ENCODE measurements at places on chromosomes 1 and 21.
A peak's percentile ranks its signal among the peaks of the same experiment; 100 is the strongest.

DNA sequence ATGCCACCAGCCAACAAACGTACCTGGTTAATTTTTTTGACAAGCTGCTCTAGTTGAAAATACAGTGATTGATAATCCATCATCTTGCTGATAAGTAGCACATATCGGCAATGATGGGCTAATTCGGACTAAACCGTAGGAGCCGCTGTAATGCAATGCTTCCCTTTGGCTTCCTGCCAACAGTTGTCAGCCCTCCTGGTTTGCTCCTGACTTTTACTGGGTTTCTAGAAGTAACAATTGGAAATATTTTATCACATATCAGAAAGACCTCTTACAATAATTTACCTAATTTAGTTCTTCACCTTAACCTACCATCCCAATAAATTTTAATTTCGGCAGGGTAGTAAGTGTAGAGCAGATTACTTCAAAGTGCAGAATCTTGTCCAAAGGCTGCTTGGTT is 148.5 kb downstream of the DHRS3 start:
- no peak for DNase-seq

GRCh38 chr21:34205811-34206571 is 132.6 kb downstream of the MRPS6 start:
- DNase-seq = no peak

DNA sequence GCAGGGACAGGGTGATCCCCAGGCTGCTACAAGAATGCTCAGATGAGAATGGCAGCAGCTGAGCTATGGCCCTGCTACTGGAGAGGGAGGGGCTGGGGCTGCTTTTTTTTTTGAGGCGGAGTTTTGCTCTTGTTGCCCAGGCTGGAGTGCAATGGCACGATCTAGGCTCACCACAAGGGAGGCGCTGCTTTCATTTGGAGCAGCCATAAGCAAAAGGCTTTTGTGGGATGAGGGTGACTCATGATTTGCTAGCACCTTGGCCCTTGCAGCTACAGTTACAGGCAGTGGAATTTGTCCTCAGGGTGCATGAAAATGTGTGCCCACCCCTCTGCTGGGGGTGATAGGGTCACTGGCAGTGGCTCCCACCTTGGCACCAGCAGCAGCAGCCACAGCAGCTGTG is 32.4 kb upstream of the CYP4A22 start:
- no peak for DNase-seq

DNA sequence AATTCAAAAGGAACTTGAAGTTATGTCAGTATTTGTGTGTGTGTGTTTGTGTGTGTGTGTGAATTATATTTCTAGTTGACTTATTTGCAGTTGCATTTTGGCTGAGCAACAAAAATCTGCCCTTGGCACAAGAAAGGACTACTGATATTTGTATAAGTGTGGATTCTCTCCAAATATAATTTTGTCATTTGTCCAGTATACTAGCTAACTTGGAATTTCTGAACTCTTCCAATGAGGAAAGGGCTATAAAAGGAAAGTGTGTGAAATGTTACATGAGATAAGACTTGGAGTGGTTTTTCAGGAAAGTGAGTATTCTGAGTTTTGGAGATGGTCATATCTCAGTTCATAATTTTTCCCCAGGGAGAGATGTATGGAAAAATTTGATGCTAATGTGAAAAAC is 1384.1 kb upstream of the B3GALT2 start:
- no peak for DNase-seq

- no peak for DNase-seq
Observed at GRCh38 chr1:218785928-218786327, 387.8 kb upstream of the LYPLAL1 start.

- no peak for DNase-seq
Observed at GRCh38 chr1:29690156-29690555, 453.8 kb downstream of the PTPRU start.

DNA sequence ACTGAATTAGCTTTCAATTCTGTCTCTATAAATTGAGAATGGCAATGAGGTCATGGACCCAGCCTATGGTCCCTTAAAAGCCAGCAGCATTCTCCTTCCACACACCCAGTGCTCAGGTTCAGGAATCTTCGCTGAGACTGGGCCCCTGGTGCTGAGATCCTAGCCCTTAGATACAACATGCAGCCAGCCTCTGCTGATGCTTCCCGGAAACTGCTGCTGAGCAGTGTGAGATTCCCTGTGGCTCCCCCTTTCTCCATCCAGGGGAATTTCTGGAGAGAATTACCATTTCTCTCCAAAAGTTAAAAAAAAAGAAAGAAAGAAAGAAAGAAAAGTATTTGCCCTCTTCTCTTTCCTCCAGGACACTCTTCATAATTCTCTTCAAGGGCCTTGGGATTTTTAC is 31.7 kb upstream of the RALGPS2 start:
- no peak for DNase-seq

GRCh38 chr1:56849750-56850149 is 4.8 kb upstream of the C8A start:
- DNase-seq = no peak

GRCh38 chr1:184532199-184532598 is 145.4 kb downstream of the C1orf21 start:
- no peak for DNase-seq

- DNase-seq = no peak
Observed at GRCh38 chr1:64490213-64490818, 20.4 kb downstream of the CACHD1 start.

DNA sequence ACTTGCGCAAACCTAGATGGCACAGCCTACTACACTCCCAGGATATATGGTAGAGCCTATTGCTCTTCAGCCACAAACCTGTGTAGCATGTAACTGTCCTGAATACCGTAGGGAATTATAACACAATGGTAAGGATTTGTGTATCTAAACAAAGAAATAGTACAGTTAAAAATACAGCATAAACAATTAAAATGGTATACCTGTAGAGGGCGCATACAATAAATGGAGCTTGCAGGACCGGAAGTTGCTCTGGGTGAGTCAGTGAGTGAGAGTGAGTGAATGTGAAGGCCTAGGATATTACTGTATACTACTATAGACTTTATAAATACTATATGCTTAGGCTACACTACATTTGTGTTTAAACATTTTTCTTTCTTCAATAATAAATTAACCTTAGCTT is 99.3 kb downstream of the PLD5 start:
- DNase-seq = no peak

GRCh38 chr1:206864939-206865671 is at the start of gene IL20:
TSS of gene IL20 (plus strand) at chr1:206865623. CDS start at chr1:206865853, 230 bp downstream.
- peak; percentile 73 for DNase-seq

- no peak for DNase-seq
Observed at GRCh38 chr1:70945251-70945650, 102.4 kb downstream of the PTGER3 start.

DNA sequence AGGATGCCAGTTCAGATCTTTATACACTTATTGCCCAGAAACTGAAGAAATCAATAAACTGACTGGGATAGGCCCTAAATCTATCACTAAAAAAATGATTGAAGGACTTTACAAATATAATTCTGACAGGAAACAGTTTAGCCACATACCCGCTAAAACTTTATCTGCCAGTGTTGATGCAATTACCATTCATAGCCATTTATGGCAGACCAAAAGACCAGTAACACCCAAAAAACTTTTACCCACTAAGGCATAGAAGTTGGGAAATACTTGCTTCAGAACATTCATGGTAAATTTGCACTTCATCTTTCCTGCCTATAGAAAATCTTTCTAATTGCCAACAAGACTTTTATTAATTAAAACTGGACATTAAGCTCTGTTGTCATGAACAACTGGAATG is 15.0 kb upstream of the GPR25 start:
- DNase-seq = no peak

- DNase-seq = no peak
Observed at GRCh38 chr1:218219460-218219859, 65.6 kb upstream of the RRP15 start.

- no peak for DNase-seq
Observed at GRCh38 chr1:158509471-158510156, 37.6 kb downstream of the OR10R2 start.

DNA sequence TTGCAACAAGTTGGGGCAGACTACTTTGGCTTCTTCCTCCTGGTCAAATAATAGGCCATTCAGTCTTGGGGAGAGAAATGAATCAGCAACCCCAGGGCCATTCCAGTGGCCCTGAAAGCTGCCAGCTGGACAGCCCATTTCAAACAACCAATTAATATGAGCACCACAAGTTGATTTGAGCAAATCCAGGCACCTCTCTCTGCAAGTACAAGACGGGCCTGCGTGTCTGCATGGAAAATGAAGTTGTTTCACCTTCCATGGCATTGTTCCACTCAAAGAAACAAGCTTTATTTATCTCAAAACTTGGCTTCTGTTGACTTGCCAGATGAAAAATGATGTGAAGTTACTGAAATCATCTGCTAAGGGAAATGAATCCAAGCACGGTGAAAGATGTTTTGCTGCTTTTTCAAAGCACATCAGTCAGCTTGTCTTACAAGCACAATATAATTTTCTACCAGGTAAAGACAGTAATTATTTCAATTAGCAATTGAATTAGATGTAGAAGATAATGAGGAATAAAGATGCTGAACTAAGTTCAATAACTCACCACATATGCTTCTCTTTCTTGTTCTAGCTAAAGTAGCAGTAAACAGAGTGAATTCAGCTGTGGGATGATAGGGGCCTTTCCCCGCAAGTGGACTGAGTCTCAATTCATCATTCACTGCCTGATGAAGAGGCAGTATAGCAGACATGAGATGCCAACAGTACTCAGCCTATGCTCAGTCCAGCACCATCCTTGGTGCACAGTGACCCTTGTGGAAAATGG is 95.2 kb upstream of the SSX2IP start:
- no peak for DNase-seq

DNA sequence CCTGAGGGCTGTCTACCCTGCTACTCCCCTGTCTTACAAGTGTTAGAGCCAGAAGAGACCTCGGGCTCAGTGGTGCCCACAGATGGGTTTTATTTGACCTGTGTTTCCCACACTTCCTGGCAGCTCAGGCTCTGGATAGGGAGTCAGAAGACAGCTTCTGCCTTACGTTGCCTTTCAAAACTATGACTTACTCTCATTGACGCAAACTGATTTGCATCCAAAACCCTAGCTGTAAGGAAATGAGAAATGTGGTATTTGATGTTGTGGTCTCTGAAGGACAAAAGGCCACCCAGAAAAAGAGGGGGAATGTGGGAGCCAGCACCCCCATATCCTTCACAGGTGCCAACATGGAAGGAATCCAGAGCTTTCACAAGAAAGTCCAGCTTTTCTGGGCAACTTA is 180.2 kb downstream of the ATG4C start:
- DNase-seq = no peak

- DNase-seq = no peak
Observed at GRCh38 chr1:172931761-172932160, 119.0 kb downstream of the TNFSF18 start.

DNA sequence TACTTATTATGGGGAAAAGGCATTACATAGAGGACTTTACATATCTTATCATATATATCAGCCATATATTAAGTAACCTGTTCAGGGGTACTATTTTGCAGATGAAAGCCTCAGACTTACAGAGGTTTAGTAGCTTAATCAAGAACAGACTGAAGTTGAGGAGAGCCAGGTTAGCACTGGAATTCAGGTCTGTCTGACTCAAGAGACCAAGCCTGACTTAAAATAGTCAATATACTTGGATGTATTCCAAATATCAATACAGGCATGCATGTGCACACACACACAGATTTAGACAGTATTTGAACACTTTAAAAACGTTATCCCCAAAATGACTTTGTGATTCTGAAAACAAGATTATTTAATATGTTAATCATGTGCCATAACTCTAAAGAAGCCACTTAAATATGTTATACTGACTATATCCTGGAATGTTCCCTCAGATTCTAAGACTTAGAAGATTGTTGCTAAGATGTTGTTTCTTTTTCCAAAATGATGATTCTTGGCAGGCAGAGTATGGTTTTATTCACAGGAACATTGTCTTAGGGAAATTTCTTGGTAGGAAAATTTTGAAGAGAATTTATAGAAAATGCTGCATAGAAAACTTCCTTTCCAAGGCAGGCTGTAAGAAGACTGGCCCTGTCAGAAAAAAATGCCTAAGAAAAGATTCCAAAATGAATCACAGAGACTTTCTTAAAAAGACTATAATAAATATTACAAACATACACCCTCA is 61.6 kb downstream of the ADAMTS1 start:
- no peak for DNase-seq

DNA sequence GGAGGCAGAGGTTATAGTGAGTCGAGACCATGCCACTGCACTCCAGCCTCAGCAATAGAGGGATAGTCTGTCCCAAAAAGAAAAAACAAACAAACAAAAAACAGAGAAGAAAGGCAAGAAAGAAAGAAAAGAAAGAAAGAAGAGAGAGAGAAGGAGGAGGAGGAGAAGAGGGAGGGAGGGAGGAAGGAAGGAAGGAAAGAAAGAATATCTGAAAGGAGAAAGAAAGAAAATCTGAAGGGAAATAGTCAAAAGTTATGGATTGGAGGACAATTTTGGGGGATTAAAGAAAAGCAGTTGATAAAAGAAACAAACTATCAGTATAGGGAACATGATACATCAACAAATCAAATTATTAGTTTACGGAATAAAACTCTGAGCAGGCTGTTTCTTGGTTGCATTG is 67.4 kb upstream of the TBX15 start:
- DNase-seq = no peak

- DNase-seq = no peak
Observed at GRCh38 chr21:29396951-29397455, 98.3 kb downstream of the BACH1 start.

DNA sequence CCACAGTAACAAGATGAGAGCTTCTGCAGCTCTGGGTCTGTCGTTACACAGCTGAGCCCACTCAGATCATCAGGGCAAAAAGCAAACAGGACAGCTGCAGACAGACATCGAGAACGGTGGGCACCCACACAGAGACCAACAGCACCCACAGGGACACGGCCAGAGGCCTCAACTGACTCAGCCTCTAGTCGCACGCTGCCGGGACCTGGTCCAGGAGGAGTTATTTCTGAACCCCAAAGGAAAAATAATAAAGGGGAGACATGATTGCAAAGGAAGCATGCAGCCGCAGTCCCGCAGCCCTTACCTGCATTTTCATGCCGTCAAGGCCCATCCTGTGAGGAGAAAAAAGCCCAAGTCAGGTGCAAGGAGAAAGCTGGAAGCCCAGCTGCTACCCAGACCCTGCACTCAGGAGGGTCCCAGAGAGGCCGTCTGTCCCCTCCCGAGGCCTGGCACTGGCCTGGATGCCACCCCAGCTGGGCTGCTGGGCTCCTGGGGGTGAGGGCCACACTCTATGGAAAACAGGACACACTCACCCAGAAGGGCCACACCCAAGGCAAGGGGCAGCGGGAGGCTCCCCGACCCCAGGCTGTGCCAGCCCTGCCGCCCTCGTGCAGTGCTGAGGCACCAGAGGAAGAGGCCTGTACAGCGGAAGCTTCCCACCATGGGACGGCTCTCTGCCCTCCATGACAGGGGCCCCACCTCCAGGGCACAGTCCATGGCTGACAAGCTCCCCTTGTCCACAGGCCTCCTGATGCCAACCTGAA is 15.7 kb downstream of the LSS start:
- no peak for DNase-seq

DNA sequence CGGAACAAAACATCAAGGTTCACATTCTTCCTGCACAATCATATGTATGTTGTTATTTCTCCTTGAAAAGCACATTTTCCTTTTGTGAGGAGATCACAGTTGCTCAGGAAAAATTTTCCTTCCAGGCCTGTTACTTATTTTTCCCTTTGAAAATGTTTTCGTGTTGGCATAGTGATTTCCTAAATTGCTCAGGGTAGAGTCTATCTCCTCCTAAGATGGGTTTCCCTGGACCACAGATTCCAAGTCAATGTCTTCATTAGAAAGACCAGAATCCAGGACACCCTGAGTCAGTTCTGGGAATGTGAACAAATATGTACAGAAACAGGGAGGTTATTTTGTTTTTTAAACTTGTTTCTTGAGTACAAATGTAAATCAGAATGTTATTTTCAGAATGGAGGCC is 94.3 kb upstream of the C1orf105 start:
- no peak for DNase-seq
